Stimulated activated CD4-positive, alpha-beta T cell treated with anti-CD3 and anti-CD28 coated beads, Interleukin-12 subunit alpha, Interleukin-12 subunit beta, amount 100 ng/mL, for 24 hours (primary cell): ENCODE measurements at places on chromosomes 16 and 17.

- no peak for DNase-seq
Measured at GRCh38 chr16:3659251-3659650, 4.8 kb downstream of the DNASE1 start.

- DNase-seq = no peak
Measured at GRCh38 chr17:36946726-36947091, 2.0 kb upstream of the AATF start.

GRCh38 chr16:855471-855870 lies 54.9 kb upstream of the GNG13 start:
- DNase-seq = no peak

- no peak for DNase-seq
Measured at GRCh38 chr17:32915245-32915644, 12.7 kb upstream of the TMEM98 start.

- DNase-seq = no peak
Measured at GRCh38 chr16:71473891-71474290, 11.8 kb upstream of the ZNF23 start.

DNA sequence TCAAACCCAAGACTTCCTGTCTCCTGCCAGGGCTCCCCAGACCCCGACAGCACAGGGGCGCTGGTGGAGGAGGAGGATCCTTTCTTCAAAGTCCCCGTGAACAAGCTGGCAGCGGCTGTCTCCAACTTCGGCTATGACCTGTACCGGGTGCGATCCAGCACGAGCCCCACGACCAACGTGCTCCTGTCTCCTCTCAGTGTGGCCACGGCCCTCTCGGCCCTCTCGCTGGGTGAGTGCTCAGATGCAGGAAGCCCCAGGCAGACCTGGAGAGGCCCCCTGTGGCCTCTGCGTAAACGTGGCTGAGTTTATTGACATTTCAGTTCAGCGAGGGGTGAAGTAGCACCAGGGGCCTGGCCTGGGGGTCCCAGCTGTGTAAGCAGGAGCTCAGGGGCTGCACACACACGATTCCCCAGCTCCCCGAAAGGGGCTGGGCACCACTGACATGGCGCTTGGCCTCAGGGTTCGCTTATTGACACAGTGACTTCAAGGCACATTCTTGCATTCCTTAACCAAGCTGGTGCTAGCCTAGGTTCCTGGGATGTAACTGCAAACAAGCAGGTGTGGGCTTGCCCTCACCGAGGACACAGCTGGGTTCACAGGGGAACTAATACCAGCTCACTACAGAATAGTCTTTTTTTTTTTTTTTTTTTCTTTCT lies 8.1 kb downstream of the SERPINF1 start:
- DNase-seq = peak; percentile 3

GRCh38 chr16:4399001-4399730 lies 17.2 kb downstream of the CORO7 start:
- no peak for DNase-seq

DNA sequence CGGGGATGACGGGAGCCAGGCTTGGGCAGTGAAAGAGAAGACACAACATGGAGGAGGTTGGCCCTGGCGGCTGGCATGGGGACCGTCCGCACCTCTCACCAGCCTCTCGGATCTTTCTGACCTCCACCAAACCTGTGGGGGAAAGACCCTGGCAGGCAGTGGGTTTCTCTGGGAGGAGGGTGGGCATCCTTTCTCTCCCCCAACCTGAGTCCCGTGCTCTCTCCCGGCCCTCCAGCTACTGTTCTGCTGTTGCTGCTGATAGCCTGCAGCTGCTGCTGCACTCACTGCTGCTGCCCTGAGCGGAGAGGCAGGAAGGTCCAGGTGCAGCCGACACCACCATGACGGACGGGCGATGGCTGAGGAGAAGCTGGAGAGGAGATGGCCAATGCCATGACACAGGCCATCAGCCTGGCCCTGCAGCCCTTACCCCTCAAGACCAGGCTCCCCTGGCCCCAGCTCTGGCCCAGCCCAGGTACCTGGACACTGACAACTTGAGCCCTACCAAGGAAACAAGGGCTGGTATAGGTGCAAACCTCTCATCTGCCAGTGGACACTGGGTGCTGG lies 7.4 kb downstream of the SMIM5 start:
- no peak for DNase-seq

DNA sequence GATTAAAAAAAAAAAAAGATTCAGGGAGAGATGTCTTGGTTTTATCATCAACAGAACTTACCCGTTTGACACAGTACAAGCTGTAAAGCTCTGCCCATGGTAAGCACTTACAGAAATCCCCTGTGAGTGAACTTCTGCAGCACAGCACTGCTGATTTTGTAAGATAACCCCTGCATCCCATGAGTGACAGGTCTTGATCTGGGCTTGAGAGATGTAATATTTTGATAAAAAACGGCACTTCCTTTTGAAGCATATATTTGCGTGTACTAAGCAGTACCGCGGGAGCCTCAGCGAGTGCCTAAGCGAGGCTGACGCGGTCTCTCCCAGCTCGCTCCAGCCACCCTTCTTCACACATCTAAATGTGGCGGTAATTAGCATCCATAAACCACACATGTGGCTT lies 50.5 kb downstream of the IKZF3 start:
- no peak for DNase-seq

GRCh38 chr17:20116683-20117309 lies 107.6 kb downstream of the SPECC1 start:
- DNase-seq = peak; percentile 36

DNA sequence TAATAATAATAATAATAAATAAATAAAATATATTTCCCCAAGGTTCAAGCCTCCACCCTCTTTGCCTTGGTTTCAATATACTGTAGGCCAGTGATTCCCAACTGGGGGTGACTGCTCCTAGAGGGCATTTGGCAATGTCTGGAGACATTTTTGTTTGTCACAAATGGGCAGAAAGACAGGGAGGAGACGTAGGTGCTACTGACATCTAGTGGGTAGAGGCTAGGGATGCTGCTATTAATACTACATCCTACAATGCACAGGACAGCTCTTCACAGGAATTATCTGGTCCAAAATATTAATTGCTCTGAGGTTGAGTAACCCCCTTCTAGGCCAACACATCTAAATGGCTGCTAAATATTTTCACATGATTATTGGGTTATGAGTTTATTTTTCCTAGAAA lies 12.8 kb upstream of the PRR14 start:
- no peak for DNase-seq

DNA sequence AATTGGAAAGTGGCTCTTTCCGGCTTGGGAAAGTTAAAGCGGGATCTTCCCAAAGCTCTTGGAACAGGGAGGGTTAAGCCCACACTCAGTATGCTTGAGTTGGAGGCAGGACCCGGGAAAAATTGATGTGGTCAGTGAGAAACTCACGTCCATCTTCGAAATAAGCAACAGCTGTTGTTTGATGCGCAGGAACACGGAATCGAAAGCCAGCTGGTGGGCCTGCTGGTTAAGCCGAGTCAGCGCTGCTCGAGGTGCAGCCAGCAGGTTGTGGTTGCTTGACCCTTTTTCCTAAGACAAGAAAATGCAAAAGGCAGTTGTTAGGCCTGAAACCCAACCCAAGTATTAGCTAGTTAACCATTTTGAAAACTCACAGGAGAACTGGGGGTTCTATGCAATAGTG lies 49.4 kb downstream of the COG7 start:
- DNase-seq = no peak

GRCh38 chr16:1920727-1921171 lies 2.5 kb upstream of the HS3ST6 start:
- DNase-seq = no peak

DNA sequence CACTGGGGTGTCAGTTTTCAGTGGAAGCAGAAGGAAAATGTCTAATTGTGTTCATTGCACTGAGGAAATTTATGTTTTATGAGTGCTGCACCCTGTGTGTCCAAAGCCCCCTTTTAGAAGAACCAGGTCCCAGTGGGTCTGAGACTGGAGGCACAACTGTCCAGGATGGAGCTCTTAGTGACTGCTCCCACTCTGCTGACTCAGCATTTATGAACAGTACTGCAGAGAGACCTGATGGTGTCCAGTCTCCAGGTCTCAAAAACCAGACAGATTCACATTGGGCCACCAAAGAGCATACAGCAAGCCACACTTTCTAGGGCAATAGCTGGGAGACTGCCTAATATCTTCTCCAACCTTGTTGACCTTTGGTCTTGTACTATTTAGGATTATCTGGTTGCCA lies 321.9 kb downstream of the CBLN1 start:
- DNase-seq = no peak

DNA sequence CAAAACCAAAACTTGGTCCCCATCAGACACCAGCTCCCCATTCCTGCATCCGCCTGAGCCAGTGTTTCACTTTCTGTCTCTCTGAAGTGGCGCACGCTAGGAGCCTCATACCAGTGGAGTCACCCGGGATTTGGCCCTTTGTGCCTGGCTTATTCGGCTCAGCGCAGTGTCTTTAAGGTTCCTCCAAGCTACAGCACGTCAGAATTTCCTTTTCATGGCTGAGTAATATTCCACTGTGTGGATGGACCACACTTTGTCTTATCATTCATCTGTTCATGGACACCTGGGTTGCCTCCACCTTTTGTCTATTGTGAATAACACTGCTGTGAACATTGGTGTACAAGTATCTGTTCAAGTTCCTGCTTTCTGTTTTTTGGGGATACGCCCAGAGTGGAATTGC lies 45.2 kb upstream of the CHMP6 start:
- no peak for DNase-seq

- no peak for DNase-seq
Measured at GRCh38 chr17:69069226-69069750, 8.6 kb upstream of the ABCA9 start.

- no peak for DNase-seq
Measured at GRCh38 chr16:48592839-48593429, 17.0 kb downstream of the N4BP1 start.

DNA sequence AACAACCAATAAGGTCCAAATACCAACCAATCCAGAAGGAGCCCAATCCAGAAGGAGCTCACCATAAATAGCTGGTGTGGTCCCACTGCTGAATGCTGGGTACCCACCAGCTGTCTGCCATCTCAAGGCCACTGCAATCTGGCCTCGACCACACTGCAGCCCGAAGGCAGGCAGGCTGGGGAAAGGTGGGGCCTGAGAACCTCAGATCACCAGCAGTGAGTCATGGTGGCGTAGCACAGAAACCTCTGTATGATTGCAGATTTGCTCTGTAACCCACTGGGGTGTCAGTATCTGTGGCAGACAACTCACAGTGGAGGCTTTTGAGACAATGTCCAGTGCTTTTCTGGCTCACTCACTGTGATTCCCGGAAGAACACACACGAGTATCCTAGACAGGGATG lies 14.7 kb upstream of the CMTR2 start:
- no peak for DNase-seq

DNA sequence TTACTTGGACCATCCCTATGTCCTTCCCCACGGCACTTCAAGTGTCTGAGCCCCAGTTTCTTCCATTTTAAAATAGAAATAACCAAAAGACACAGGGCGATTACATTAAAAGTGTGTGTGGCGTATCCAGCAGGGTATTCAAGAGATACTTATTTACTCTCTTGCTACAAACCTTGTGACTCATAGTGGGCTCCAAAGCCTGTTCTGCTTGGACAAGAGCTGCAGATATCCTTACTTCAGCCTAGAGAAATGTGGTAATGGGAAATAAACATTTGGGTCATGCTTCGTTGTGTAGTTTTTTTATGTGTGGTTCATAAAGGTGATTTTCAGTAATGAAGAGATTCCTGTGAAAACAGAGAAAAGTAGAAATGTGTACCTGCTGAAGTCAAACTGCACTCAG lies 288.9 kb upstream of the CDH11 start:
- DNase-seq = no peak

- DNase-seq = no peak
Measured at GRCh38 chr17:52606590-52606989, 448.1 kb upstream of the CA10 start.

DNA sequence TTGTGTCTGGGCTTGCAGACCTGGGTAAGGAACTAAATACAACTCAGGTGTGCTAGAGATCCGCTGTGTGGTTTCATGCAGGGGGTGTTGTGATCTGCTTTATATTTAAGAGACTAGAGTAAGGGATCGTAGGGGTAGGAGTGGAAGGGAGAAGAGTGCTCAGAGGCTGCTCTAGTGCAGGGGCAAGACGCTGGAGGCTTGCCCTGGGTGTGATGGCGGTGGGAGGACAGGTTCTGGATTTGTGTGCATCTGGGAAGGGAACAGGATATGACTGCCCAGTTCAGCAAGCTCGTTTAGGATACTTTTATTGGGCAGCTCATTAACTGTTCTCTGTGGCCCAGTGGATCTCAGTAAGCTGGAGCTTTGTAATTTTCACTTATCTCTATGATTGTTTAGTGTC lies 47.6 kb downstream of the RPTOR start:
- DNase-seq = no peak
